Brain microvascular endothelial cell (primary cell): ENCODE measurements at places on chromosomes 1 and 21.

DNA sequence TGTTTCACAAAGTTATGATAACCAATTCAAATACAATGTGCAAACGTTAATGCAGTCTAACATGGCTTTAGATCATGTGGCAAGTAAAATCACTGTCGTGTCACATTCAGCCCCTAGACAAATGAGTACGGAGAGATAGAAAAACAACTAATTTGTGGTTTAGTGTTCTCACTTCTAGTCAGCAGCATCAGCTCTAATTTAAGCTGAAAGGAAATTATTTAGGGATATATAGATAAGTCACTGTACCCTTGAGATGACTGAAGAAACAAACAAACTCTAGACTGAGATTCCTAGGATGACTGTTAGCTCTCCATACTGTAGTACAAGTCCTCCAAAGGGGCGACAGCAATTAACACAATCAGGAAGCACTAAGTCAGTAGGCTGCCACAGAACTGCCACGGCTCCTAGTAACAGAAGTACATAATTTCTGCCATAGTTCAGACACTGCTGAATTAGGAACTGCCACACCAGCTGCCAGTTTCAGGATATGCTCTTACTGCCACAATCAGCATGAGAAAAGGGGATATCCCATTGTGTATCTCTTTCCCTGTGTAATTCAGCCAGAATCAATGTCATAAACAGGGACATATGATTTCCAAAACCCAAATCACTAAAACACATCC, 150.4 kb upstream of the NEGR1 start:
- DNase-seq: no peak

DNA sequence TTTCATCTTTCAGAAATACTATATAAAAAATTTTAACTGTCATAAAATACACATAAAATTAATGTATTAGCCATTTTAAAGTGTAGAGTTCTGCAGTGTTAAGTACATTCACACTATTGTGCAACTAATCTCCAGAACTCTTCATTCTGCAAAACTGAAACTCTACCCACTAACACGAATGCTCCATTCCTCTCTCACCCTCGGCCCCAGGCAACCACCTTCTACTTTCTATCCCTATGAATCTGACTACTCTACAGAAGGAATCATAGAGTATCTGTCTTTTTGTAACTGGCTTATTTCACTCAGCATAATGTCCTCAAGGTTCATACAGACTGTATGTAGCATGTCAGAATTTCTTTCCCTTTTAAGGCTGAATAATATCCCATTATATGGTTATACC, 43.4 kb downstream of the LTN1 start:
- DNase-seq: no peak

- DNase-seq: no peak
Observed at GRCh38 chr1:226408285-226409184, 642 bp upstream of the PARP1 start.

DNA sequence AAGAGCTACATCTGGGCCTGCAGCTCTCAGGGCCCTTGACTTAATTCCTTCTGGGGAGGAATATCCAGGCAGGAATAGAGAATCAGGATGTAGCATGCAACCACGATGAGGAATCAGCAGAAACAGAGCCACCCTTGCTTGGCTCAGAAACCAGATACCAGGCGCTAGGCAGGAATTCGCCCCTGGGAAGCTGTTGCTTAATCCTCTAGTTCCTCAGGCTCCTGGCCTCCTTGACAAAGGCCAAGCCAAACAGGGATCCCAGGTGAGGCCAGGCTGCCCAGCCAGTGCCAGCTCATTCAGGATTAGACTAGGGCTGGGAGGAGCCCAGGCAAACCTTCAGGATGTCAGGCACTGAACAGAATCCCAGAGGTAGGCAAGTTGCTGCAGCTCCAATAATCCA, 48.2 kb upstream of the IRF2BP2 start:
- peak; percentile 21 for DNase-seq

GRCh38 chr1:95339377-95339776, 105.4 kb downstream of the RWDD3 start:
- no peak for DNase-seq
